Dermis microvascular lymphatic vessel endothelial cell (primary cell): ENCODE measurements at places on chromosomes 2 and 18.

- DNase-seq = peak; percentile 59
These were observed 7.8 kb downstream of the PTMA start for GRCh38 chr2:231715988-231716616.

- no peak for DNase-seq
These were observed 8.0 kb downstream of the TNS1 start for GRCh38 chr2:217994776-217995274.

DNA sequence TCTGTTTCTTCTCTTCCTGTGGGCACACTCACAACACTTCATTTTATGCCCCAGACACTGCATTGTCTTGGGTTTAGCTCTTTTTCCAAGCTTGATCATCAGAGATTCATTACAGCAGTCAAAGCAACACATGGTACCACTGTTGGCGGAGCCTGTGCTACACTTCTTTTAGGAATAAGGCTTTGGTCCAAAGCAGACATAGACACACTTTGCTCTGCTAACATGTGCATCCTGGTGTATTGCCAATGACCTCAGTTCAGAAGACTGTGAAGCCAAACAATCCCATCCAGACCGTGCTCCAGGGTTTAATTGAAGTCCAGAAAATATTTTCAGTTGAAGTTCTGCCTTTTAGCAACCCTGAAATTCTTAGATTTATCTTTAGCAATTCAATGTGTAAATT lies 354.6 kb upstream of the RAB12 start:
- DNase-seq = no peak

GRCh38 chr2:180006231-180006630 lies 866 bp downstream of the CWC22 start:
- no peak for DNase-seq

DNA sequence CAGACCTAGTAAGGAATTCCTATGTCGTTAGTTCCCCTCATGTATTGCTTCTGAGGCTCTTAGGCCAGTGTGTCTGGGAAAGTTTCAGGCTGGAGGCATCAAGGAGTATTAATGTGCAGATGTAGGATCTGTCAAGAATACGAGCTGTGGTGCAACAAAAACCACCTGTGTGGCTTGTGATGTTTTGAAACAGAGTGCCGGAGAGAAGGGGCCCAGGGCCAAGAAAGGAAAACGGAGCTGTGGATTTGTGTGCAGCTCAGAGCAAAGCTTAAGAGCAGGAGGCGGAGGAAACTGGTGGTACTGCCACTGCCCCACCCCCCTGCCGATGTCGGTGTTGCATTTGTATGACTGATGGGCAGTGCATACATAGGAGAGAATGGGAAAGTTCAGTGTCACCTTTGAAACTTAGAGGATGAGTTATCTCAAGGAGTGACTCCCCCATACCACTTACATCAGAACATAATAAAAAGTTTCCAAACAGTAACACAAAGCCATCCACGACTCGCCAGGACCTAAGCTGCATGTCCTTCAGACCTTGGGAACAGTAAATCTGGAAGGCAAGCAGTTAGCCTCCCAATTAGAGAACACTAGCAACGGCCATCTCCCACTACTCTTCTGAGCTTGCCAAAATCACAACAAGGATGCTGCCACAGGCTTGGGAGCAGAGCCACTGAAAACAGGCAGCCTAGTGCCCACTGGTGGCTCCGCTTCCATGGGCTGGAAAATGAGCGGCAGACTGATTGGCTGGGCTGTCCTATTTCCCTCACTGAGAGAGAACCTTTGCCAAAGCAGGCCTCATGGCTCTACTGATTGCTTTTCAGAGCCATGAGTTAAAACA lies 152.7 kb upstream of the NT5C1B start:
- no peak for DNase-seq

GRCh38 chr2:120539937-120540718 lies 194.2 kb downstream of the INHBB start:
- no peak for DNase-seq

- DNase-seq = no peak
These were observed 894.5 kb upstream of the ACVR2A start for GRCh38 chr2:146950361-146950760.

GRCh38 chr2:130370490-130370889 lies 14.6 kb downstream of the PTPN18 start:
- no peak for DNase-seq

DNA sequence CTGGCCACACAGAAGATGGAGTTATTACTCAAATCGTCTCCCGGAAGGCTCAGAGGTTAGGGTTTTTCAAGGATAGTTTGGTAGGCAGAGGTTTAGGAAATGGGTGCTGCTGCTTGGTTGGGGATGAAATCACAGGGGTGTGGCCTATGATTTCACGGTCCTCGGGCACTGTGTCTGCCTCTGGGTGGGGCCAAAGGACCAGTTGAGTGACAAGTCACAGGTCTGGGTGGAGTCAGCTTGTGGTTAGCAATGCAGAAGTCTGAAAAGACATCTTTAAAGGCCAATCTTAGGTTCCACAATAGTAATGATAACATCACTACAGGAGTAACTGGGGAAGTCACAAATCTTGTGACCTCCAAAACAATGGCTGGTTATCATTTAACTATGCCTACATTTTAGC lies 387.8 kb downstream of the ZNF521 start:
- DNase-seq = no peak

- no peak for DNase-seq
These were observed 61.8 kb upstream of the YWHAQ start for GRCh38 chr2:9692456-9693195.

DNA sequence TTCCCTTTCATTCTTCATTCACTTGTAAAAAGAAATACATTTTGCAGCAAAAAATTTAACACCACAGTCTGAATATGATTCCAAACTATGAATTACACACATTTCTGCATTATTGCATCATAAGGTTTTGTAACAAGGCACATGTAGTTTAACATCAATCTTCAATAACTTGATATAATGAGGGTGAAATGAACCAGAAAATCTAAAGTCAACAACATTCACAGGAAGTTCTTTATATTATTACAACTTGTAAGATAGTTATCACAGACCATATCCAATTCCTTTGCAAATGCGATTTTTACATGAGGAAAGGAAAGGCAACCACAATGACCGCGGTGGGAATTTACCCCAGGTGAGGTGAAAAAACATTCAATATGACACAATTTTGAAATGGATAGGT lies 213.3 kb downstream of the NAPG start:
- no peak for DNase-seq

DNA sequence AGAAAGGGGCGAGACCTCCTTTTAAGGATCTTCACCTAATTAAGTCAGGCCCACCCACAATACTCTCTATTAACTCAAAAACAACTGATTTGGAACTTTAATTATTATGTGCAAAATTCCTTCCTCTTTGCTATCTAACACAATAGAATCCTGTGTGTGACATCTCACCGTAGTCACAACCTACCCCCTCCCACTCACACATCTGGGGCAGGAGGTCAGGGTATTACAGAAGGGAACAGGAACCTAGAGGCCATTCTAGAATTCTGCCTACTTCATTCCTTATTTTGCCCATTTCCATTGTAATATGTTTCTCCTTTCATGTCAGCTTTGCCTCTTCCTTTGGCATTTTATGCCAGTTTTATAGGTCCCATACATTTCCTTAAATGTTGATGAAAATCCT lies 829.3 kb upstream of the ID2 start:
- DNase-seq = no peak

DNA sequence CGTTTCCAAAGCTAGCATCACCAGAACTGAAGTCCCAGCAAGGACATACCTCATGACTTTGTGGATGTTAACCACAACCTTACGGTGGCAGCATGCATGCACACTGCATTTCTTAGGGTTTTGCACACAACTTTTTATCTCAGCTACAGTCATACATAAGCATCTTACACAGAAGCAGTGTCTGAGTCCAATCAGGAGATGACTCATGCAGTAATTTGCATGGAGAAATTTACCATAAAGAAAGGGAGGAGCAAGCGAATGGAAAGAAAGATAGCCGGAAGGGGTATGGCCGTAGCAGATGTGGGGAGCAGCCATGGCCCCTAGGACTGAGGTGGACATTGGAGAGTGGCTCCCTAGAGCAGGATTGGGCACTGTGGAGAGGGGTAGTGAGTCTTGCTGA lies 522.5 kb downstream of the GALR1 start:
- no peak for DNase-seq

- DNase-seq = no peak
These were observed 53.0 kb downstream of the RAB27B start for GRCh38 chr18:54881229-54881768.

- no peak for DNase-seq
These were observed 415.8 kb downstream of the HRH4 start for GRCh38 chr18:24876266-24876665.

DNA sequence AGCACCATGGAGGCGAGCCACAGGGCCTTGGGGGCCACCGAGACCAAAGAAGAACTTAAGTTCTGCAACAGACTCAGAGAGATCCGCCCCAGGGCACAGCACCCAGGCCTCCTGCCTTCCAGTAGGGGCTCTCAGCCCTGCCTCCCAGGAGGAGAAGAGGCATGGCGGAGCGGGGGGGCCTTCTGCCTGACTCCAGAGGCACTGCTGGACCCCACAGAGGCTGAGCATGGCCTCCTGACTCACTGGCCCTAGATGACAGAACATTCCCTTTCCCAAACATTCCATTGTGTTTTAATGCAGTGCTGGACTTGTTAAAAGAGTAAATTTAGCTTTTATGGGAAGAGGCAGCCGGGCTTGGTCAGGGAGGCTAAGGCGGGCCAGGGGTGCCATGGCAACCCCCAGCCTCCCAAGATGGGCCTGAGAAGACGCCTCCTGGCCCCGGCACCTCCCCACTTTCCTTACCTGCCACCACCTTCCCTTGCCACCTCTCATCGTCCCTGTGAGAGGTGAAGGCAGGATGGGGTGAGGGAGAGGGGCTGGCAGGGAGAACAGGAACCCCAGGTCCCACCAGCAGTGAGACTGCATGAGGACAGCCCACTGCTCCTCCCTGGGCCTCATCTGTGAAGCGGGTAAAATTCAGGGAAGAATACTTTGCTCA lies 65.4 kb downstream of the SMAD7 start:
- no peak for DNase-seq

- DNase-seq = no peak
These were observed 100.6 kb downstream of the BABAM2 start for GRCh38 chr2:27991146-27991545.

DNA sequence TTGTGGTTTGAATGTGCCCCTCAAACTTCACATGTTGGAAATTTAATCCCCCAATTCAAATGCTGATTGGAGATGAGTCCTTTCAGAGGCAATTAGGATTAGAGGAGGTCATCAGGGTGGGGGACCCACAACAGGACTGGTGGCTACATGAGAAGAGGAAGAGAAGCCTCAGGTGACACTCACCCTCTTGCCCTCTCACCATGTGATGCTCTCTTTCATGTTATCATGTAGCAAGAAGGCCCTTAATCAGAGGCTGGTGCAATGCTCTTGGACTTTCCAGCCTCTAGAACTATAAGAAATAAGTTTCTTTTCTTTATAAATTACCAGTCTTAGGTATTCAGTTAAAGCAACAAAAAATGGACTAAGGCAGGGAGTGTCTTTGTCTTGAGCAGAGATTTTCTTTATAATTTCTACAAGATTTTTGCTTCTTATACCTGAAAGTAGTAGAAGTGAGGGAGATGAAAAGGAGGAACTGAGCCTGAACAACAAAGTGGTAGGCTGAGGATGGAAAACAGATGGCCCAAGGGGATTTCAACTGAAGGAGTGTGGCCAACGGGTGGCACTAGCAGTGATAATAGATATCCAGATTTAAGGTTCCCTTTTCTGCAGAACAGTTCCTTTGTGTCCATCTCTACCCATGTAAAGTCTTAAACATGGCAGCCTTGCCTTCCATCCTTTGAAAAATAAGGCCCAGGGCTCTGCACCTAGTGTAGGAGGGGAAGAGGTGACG lies 49.2 kb upstream of the TGIF1 start:
- no peak for DNase-seq

- DNase-seq = peak; percentile 48
These were observed 54.1 kb downstream of the ATP8B1 start for GRCh38 chr18:57748770-57749603.

GRCh38 chr2:132754392-132754791 lies 84.4 kb upstream of the LYPD1 start:
- no peak for DNase-seq

- no peak for DNase-seq
These were observed 1097.2 kb upstream of the CNTNAP5 start for GRCh38 chr2:122927710-122928557.

DNA sequence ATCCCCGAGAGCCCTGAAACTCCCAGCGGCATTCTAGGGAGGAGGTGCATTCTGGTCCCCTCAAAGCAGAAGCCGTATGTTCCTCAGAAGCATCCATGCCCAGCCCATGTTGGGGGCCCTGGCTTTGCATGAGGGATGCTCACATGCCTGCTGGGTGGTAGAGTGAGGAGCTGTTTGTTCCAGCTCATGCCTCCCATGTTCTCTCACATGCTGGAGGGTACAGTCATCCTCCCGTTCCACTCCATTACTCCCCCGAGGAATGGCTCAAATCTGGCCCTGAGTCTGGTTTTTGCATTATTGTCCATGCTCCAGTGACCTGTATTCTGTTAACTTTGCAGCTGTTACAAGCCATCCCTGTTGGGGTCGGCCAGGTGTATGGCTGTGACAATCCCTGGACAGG lies 24.1 kb downstream of the SLC14A2 start:
- no peak for DNase-seq

GRCh38 chr18:61572871-61573270 lies 239.6 kb downstream of the CDH20 start:
- DNase-seq = no peak

GRCh38 chr18:42914476-42914875 lies 201.0 kb downstream of the RIT2 start:
- DNase-seq = no peak

DNA sequence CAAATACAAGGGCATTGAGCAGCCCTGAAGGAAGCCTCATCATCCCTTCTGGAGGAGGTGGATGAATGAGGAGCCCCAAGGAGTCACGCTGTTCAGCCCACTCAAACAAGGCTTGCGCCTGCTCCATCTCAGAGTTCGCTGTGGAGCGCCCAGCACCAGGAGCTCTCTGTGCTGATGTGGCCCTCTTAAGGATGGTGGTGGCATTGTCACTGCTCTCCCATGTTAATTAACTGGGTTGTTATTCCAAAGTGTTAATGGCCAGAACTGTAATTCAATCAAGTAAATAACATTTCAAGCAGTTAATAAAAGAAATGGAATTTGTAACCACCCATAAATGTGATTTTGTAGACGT lies 726.0 kb upstream of the RAB6C start:
- DNase-seq = no peak

GRCh38 chr2:15410884-15411283 lies 150.2 kb downstream of the NBAS start:
- DNase-seq = no peak

DNA sequence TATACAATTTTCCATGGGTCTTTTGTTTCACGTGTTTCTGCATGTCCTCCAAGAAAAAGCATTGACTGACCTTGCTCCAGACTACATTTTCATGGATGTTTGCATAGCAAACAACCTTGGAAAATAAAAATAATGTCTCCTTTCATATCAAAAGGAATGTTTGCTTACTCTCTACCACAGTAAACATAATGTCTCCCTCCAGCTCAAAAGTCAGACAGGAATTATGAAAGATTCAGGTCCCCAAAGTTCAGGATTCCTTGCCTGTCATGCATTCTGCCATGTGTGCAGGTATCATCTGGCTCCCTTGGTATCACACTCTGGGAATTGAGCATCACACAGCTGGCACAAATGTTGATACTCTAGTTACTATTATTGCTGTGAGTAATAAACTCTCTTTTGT lies 103.1 kb upstream of the ZC3H15 start:
- no peak for DNase-seq
